ENCODE measurements at places on chromosomes 13 and 19. TPM values are rescaled to one million over a fixed set of nuclear protein-coding genes. Genes with fewer than 3 reads are reported as not detected.

The CALR3 gene
- total RNA-seq = not detected

The ZNF763 gene
- 4.0 TPM for total RNA-seq

The PSG3 gene
- not detected for total RNA-seq

- no peak for DNase-seq
Measured at GRCh38 chr19:3697671-3698385, 2.4 kb downstream of the PIP5K1C start.

- DNase-seq = no peak
Measured at GRCh38 chr19:4868286-4868834, 893 bp upstream of the PLIN3 start.

GRCh38 chr13:62207388-62207787 is 791.7 kb upstream of the PCDH20 start:
- no peak for DNase-seq

GRCh38 chr13:90838317-90838960 is 509.0 kb upstream of the MIR17HG start:
- no peak for DNase-seq

Measured in left ventricle myocardium superior (tissue), 1 donor.